ENCODE measurements at places on chromosomes 3 and 15.

DNA sequence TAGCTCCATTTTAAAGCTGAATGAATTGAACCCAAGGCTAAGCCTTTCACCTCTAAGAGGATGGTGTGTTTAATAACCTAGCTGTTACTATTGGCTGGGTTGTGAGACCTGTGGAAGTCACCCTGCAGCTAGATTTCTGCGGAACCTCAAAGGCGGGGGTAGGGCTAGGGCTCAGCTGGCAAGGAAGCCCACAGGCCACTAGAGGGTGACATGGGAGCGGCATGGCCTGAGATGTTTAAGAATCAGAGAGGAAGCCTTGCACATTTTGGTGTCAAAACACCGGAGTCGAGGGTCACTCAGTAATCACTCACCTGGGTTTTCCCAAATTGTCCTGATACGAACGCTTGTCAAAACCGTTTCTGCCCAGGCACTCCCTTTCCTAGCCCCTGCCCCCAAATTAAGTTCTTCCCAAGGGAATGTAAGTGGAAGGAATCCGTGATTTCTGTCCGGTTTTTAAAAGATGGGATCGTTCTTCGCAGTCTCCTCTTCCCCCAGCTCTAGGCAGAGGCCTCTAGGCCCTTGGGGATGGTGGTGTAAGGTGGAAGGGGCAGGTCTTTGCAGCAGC is 3.8 kb upstream of the ACAD9 start:
- DNase-seq: peak; percentile 78

DNA sequence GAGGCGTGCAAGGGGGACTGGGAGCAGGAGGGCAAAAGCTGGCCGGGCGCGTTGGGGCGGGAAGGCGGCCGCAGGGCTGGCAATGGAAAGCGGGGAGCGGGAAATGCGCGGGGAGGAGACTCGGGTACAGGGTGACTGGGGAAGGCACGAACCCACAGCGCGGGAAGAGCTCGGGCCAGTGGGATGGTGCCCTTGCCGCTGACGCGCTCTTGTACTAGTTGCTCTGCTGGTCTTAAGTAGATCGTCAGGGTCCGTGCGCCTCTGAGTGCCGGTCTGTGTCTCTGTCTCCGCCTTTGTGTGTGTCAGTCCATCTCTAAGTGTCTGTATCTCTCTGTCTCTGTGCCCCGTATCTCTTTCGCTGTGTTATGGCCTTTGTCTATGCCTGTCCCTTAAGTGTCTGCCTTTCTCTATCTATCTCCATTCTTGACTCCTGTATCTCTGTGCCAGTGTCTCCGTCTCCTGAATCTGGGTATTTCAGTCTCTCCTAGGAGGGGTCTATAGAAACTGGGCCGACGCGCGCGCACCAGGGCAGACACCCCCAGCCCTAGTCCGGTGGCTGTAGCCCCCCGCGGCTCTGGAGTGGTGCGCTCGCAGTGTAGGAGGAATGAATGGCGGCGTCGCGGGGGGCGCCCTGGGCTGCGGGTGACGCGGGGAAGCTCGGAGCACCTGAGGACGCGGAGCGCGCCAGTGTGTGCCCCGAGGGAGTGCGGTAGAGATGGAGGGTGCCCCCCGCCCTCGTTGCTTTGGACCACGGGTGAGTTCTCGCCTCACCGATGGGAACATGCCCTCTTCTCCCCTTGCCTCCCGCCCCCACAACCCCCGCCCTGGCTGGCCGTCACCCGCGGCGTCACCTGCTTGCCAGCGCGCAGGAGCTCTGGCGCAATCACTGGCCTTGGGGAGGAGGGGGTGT is 756 bp upstream of the CAMK2N2 start:
- DNase-seq: peak; percentile 49

DNA sequence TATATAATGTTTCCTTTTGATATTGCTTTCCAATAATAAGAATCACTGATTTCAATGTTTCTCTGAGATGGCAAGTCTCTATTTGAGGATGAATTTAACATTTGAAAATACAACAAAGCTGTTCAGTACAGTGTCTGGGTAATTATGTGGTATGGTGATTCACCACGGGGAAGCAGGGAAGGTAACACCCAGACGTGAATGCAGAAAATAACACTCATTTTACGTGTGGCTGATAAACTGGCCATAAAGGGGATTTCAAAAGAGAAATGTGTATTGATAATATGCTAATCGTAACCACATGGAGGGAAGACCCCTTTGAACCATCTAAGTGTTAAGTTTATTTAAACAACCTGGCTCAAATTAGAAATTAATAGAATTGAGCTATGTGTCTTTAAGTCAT is 344.6 kb downstream of the GRM7 start:
- no peak for DNase-seq

DNA sequence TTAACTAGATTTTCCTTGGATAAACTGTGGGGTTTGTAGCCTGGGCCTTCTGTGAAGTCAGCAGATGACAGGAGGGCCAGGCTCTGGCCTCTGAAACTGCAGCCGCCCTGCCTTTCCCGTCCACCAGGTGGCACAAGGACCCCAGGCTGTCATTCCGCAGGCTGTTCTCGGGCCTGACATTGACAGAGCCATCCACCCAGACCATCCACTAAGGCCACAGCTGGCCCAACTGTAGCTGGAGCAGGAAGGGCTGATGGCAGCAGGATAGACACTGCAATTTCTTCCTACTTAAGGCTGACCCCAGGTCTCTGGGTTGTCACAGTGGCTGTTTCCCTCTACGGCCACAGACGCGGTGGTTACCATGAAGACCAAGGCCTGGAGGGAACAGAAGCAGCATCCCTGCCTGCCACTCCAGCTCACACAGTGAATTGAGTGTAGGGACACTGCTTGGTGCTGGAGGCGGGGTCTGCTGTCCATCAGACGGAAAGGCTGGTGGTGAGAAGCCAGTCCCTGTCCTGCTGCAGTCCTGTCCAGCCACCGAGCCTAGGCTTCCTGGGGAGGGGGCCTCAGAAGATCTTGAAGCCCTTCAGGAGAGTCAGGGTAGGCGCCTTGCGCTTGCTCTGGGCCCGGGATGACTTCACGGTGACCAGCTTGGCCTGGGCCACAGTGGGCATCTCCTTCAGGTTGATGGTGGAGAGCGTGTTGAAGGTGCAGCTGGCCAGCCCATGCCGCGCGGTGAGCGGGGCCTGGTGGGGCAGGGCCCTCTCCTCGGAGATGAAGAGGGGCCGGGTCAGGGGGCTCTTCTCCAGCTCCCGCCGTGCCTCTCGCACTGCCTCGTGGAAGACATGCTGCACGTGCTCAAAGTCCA is 9.4 kb downstream of the SLC51B start:
- peak; percentile 81 for DNase-seq

DNA sequence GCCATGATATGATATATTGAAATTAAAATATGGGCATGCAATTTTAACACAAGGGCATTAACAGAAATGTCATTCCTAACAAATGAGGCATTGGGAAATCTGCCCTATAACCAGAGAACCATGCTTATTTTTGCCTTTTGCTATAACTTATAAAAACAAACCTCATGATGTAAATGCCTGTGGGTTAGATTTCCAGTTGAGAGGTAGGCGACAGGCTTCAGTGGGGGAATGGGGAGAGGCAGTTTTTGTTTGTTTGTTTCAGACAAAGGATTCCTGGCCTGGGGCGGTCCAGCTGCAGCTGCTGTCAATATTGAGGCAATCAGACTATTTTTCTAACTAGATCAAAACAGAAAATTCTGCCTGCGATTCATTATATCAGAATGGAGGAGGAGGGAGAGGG is 490.4 kb upstream of the CFAP20DC start:
- no peak for DNase-seq

GRCh38 chr15:38362355-38362754 is 91.6 kb upstream of the FAM98B start:
- DNase-seq: no peak

- peak; percentile 71 for DNase-seq
Measured at GRCh38 chr3:184583578-184584451, 22.2 kb downstream of the EPHB3 start.

GRCh38 chr15:32844118-32844711 is 126.4 kb downstream of the GREM1 start:
- peak; percentile 27 for DNase-seq

- DNase-seq: no peak
Measured at GRCh38 chr3:126104028-126104635, 20.2 kb upstream of the SLC41A3 start.

DNA sequence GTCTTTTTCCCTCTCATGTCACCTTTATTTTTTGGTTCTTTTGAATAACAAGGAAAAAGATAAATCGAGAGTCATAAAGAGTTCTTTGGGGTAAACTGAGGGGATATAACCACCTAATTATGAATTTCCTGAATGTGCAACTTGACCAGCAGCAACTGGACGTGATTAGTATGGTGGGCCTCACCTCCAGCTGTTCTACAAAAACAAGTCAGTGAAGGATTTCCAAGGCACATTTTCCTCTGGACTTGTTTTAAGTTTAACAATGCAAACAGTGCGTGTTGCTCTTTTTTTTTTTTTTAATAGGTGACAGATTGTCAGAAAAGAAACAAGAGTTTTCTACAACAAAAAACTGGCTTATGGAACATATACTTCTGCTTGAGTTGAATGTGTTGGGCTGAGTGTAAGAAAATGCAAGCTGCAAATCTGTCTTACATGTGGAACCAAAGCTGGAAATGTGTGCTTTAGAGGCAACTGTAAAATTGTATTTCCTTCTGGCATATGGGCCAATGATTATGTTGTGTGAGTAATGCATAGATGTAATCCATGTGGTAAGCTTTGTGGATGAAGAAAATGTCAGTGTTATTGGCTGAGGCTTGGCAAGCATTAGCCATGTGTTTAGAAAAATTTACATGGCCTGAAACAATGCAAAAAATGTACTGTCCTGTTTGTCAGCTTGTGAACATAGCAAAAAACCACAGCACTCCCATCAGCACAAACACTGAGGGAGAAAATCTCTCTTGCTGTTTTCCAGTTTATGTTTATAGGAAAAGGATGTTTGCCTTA is 44.5 kb upstream of the FNDC3B start:
- no peak for DNase-seq

DNA sequence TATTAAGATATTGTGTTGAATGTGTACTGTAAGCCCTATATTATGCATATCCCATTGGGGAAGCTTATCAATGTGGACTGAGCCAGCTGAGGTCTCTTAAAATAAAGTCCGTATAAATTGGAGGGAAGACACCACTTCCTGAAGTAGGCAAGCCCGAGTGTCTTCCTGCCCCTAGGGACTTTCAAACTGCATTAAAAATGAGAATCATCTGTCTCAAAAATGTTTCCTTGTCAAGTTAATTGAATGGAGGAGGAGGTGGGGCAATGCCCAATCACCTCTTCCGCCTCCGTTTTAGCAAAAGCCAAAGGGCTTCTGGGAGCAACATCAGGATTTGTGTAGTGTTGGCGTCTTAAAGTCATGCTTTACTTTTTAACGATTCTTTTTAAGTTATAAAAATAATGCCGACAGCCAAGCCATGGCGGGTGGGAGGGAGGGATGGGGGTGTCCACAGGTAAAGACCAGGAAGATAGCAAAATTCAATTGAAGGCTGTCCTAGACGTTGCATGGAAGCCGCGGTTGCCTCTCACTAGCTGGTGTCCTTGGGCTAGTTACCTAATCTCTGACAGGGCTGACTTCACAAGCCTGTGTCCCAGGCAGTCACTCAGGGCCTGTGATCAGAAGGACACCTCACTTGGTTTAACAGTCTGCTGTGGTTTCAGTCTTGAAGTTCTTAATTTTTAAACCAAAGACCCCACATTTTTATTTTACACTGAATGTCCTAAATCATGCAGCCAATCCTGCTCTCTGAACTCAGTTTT is 524.9 kb upstream of the PROK2 start:
- DNase-seq: no peak

DNA sequence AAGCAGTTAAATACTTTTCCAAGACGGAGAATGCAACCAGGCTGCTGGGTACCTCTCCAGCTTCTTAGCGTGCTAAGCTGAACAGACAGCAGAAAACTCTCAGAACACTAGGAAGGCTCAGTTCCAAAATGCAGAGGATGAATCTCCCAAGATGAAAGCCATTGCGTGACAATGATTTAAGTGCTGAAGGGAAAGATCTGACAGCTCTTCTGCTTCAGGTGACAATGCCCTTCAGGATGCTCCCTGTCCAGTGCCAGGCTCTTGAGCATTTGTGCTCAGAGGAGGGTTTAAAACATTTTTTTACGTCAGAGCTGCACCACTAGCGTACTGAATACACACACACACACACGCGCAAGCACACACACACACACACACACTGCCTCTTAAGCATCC is 26.3 kb downstream of the ARHGEF3 start:
- DNase-seq: peak; percentile 18

DNA sequence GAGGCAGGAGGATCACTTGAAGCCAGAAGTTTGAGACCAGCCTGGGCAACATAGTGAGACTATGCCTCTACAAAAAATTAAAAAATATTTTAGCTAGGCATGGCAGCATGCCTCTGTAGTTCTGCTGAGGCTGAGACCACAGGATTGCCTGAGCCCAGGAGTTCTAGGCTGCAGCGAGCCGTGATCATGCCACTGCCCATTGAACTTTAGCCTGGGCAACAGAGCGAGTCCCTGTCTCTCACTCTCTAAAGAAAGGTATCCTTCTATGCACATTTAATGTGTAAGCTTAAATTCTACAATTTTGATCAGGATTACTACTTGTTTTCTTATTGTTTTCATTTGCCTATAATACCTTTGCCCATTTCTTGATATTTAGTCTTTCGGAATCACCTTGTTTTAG is 26.8 kb downstream of the GALK2 start:
- DNase-seq: no peak

DNA sequence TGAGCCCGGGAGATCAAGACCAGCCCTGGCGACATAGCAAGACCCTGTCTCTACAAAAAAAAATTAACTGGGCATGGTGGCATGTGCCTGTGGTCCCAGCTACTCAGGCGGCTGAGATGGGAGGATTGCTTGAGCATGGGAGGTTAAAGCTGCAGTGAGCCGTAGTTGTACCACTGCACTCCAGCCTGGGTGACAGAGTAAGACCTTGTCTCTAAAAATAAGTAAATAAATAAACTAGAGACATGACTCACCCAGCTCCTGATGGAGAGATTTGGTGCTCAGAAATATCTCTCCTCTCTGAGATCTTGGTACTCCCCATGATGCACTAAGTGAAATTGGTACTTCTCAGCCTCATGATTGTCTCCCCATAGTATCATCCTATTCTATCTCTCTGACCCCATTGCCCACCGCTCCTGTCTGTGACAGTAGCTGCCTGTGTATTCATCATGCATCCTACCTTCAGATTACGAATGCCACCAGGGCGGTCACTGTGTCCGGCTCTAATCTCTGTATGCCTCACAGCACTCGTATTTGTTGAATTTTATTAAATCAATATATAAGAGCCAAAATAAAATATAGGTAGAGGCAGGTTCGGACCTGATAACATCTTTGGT is 50.9 kb downstream of the ABHD2 start:
- DNase-seq: no peak

GRCh38 chr3:55245351-55245750 is 241.8 kb downstream of the WNT5A start:
- no peak for DNase-seq

DNA sequence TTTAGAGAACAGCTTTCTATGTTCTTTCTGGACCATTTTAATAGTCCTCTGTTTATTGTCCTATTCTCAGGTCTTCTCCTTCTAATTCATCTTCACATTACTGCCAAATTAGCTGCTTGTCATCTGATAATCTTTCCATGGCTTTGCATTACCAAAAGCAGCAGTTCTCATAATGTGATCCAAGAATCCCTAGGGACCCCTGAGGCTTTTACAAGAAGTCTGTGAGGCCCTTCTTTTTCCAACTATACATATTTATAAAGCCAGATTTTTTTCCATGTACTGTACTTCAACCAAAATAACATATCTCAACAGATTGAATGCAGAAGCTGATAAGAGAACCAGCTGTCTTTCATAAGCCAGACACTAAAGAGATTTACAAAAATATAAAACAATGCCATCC is 162.5 kb upstream of the BFSP2 start:
- DNase-seq: no peak

GRCh38 chr3:97148931-97149330 is 334.5 kb downstream of the EPHA6 start:
- no peak for DNase-seq
